Activated CD4-positive, alpha-beta memory T cell treated with anti-CD3 and anti-CD28 coated beads for 36 hours (primary cell): ENCODE measurements at places on chromosomes 7 and 10. TPM values are rescaled to one million over a fixed set of nuclear protein-coding genes. Genes with fewer than 3 reads are reported as not detected.

The AIFM2 gene
- total RNA-seq = 5.3 TPM

The SPDYE3 gene
- total RNA-seq = not detected

The PRLHR gene
- not detected for total RNA-seq

The GNAT3 gene
- not detected for total RNA-seq

The TMEM196 gene
- total RNA-seq = not detected

The TAS2R41 gene
- not detected for total RNA-seq

The PILRA gene
- 0.76 TPM for total RNA-seq

The MRPS33 gene
- 95.8 TPM for total RNA-seq

The C10orf62 gene
- not detected for total RNA-seq

The FAM131B gene
- 1.9 TPM for total RNA-seq
